ENCODE measurements at places on chromosomes 12 and 14. TPM values are rescaled to one million over a fixed set of nuclear protein-coding genes. Genes with fewer than 3 reads are reported as not detected.

The SETD3 gene
- total RNA-seq: 78.3 TPM

The TMEM132C gene
- total RNA-seq: 109 TPM

DNA sequence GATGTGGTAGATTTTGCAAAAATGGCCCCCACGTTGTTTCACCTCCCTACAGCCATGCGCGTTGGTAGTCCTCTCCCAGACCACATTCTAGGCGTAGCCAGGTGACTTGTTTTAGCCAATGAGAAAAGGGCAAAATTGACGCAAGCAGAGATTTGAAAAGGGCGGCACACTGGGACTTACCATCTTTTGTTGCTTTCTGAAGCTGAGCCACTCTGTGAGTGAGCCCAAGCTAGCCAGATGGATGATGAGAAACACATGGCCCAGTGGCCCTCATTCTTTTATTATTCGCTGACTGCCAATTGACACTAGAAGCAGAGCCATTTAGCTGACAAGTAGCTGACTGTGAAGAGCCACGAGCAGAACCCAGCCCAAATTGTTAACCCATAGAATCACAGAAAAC lies 142.0 kb upstream of the GZMB start:
- DNase-seq: no peak

GRCh38 chr12:40232602-40233001 lies 7.8 kb downstream of the LRRK2 start:
- no peak for DNase-seq

The KRT78 gene
- not detected for total RNA-seq

GRCh38 chr12:132373901-132374611 lies 44.7 kb upstream of the GALNT9 start:
- DNase-seq: no peak

- no peak for DNase-seq
Measured at GRCh38 chr14:36420149-36420687, 99.8 kb upstream of the MBIP start.

GRCh38 chr14:62694075-62694474 lies 351.2 kb downstream of the KCNH5 start:
- no peak for DNase-seq

GRCh38 chr12:6096527-6096926 lies 27.9 kb downstream of the VWF start:
- DNase-seq: no peak

The SYT1 gene
- total RNA-seq: 1.1 TPM

The LYZ gene
- total RNA-seq: 39.8 TPM

The DTX3 gene
- 21.7 TPM for total RNA-seq

DNA sequence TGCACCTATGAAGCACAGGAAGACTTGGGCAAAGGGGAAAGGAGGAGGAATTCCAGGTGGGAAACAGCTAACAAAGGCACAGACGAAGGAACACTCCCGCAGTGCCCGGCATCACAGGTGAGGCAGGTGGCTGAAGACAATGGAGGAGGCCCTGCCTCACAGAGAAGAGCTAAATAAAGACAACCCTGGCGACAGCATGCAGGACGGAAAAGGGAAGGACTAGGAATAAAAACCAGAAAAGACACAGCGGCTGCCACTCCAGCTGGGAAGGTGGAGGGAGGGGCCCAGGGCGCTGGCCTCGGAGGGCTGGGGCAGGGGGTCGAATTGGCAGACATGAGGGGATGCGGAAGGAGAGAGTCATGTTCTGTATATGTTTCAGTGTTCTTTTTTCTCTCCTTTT lies 43.0 kb upstream of the ANO2 start:
- DNase-seq: no peak

- no peak for DNase-seq
Measured at GRCh38 chr12:112838731-112839130, 47.2 kb downstream of the RPH3A start.

DNA sequence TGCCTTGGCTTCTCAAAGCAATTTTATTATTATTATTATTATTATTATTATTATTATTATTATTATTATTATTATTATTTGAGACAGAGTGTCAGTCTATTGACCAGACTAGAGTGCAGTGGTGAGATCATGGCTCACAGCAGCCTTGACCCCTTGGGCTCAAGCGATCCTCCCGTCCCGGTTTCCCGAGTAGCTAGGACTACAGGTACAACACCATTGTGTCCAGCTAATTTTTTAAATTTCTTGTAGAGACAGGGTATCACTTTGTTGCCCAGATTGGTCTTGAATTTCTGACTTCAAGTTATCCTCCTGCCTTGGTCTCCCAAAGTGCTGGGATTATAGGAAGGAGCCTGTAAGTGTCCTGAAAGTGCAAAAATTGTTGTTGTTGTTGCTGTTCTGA lies 11.6 kb upstream of the AP4S1 start:
- no peak for DNase-seq

DNA sequence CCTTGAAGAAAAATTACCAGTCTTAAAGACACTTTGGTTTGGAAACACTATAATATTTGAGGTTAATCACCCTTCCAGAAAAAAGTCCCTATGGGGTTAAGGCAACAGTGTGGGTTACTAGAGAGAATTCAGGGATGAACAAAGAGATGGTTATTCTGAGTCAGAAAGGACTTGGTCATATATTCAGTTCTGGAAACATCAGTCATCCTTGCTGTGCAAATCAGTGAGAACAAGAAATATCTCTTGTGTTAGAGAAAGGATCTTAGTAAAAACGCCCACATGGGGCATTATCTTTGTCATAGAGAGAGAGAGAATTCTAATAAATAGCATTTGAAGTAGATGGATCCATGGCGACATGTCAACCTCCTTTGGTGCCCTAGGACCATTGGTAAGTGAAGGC lies 59.4 kb upstream of the E2F7 start:
- no peak for DNase-seq

The ANKS1B gene
- 5.5 TPM for total RNA-seq

The CLEC12A gene
- total RNA-seq: 1.6 TPM

The CLEC4E gene
- total RNA-seq: 17.6 TPM

Data from omental fat pad (tissue), 4 donors.